ELR (cell line): ENCODE measurements at places on chromosomes 5 and 9.

GRCh38 chr5:120160124-120160895, 303.8 kb upstream of the PRR16 start:
- DNase-seq = peak; percentile 91

- no peak for DNase-seq
These were observed 215.5 kb downstream of the SNCAIP start for GRCh38 chr5:122527547-122527946.

- no peak for DNase-seq
These were observed 62.0 kb upstream of the ASS1 start for GRCh38 chr9:130382636-130383349.

GRCh38 chr9:137352511-137353222, 50.6 kb upstream of the NRARP start:
- DNase-seq = no peak

- DNase-seq = peak; percentile 46
These were observed 76.6 kb downstream of the PTPDC1 start for GRCh38 chr9:94160594-94161501.

GRCh38 chr9:135249191-135249590, 161.7 kb downstream of the OLFM1 start:
- no peak for DNase-seq

DNA sequence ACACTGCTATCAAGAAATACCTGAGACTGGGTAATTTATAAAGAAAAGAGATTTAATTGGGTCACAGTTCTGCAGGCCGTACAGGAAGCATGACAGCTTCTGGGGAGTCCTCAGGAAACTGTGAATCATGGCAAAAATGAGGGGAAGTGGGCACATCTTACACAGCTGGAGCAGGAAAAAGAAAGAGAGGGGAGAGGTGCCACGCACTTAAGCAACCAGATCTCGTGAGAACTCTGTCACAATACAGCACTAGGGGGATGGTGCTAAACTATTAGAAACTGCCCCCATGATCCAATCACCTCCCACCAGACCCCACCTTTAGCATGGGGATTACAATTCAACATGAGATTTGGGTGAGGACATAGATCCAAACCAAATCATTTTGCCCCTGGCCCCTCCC, 105.5 kb upstream of the CPLX2 start:
- DNase-seq = no peak

DNA sequence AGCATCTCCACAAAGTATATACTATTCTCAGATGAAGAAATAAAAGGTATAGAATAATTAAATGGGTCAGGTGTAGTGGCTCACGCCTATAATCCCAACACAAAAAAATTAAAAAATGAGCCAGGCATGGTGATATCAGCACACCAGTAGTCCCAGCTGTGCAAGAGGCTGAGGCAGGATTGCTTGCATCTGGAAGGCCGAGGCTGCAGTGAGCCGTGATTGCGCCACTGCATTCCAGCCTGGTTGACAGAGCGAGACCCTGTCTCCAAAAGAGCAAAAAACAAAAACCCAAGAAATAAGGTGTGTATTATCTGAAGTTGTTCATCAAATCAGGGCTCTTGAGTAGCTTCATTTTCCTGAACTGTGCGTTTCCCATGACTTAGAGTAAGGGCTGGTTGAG, 83.2 kb upstream of the MYO10 start:
- peak; percentile 52 for DNase-seq

DNA sequence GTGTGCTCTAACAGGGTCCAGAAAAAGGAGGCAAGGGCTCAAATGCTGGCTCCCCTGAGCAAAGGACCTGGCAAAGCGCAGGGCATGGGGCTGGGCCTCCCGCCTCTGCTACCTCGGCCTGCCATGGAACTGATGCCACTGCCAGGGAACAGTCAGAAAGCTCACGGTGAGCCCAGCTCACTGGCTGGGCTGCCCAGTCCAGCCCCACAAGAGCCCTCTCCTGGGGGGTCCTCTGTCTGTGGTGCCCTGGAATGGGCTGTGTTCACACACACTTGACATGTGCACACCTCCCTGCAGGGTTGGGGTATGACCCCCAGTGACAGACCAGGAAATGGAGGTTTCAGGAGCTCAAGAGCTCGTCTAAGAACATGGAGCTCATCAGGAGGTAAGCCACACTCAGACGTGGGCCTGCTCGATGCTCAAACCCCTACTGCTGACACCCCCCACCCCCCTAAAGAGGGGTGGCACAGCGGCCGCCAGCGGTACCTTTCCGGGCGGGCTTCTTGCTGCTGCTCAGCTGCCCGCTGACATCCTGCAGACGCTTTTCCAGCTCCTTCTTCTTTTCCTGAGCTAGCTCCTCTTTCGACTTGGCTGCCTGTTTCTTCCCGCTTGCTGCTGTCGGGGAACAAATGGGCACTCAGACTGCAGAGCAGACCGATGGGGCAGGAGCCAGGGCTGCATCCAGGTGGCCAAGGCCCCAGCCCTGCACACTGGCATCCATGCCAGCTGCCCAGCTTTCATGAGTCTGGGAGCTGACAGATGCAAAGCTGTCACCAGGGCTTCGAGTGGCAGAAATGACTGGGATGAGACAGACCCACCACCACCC, 9.1 kb downstream of the BRD3OS start:
- no peak for DNase-seq
